PC-9 (cell line): ENCODE measurements at places on chromosomes 1 and 21.

- H3K4me1 ChIP-seq: peaks cover 11% of the 10 kb centered on the region
- H3K36me3 ChIP-seq: no peaks in the 10 kb centered on the region
- no peaks in the 10 kb centered on the region for H3K27me3 ChIP-seq
- H3K4me3 ChIP-seq: no peak overlapping the region
- DNase-seq: no peak
Observed at GRCh38 chr1:31661856-31662255, 17.2 kb upstream of the PEF1 start.

GRCh38 chr1:110360431-110360830 is 21.3 kb downstream of the RBM15 start:
- no peak overlapping the region for H3K4me3 ChIP-seq
- H3K4me1 ChIP-seq: peaks cover 20% of the 10 kb centered on the region
- no peak for DNase-seq
- no peak overlapping the region for H3K27ac ChIP-seq

DNA sequence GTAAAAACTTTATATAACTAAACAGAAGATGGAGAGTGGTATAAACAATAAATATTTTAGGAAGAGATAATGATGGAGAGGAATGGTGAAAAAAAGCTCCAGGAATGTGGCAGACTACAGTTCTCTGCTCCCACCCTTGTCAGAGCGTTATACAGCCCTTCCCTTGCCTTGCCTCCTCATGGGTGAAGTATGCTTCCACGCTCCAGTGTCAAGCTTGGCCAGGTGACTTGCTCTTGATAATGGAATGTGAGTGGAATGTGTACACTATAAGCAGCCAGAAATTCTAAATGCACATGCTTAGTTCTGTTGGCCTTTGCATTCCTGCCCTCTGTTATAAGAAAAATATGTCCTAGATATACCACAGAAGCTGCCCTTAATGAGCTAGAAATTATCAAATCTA is 24.7 kb upstream of the POGK start:
- no peak overlapping the region for H3K27ac ChIP-seq
- peaks cover 12% of the 10 kb centered on the region; the same call in 1 of the 2 replicates for H3K27me3 ChIP-seq
- DNase-seq: no peak
- no peaks in the 10 kb centered on the region for H3K36me3 ChIP-seq
- no peaks in the 10 kb centered on the region for H3K4me1 ChIP-seq

- no peaks in the 10 kb centered on the region for H3K4me1 ChIP-seq
- DNase-seq: no peak
- no peaks in the 10 kb centered on the region for H3K36me3 ChIP-seq
- H3K27me3 ChIP-seq: no peaks in the 10 kb centered on the region
Observed at GRCh38 chr1:72296501-72296900, 14.2 kb upstream of the NEGR1 start.

GRCh38 chr1:217494767-217495166 is 136.1 kb downstream of the GPATCH2 start:
- no peak overlapping the region for H3K4me3 ChIP-seq
- no peaks in the 10 kb centered on the region; the same call in 1 of the 2 replicates for H3K4me1 ChIP-seq
- DNase-seq: no peak
- H3K36me3 ChIP-seq: no peaks in the 10 kb centered on the region
- no peak overlapping the region for H3K27ac ChIP-seq
- H3K27me3 ChIP-seq: no peaks in the 10 kb centered on the region

GRCh38 chr1:233844692-233845091 is 59.8 kb upstream of the SLC35F3 start:
- no peak overlapping the region for H3K4me3 ChIP-seq
- H3K4me1 ChIP-seq: no peaks in the 10 kb centered on the region
- H3K27ac ChIP-seq: no peak overlapping the region
- no peak for DNase-seq

GRCh38 chr1:153495536-153495935 is 35.1 kb upstream of the S100A7 start:
- H3K4me3 ChIP-seq: no peak overlapping the region
- H3K36me3 ChIP-seq: no peaks in the 10 kb centered on the region
- H3K27ac ChIP-seq: no peak overlapping the region
- no peak for DNase-seq
- no peaks in the 10 kb centered on the region for H3K27me3 ChIP-seq
- peaks cover 16% of the 10 kb centered on the region for H3K4me1 ChIP-seq

DNA sequence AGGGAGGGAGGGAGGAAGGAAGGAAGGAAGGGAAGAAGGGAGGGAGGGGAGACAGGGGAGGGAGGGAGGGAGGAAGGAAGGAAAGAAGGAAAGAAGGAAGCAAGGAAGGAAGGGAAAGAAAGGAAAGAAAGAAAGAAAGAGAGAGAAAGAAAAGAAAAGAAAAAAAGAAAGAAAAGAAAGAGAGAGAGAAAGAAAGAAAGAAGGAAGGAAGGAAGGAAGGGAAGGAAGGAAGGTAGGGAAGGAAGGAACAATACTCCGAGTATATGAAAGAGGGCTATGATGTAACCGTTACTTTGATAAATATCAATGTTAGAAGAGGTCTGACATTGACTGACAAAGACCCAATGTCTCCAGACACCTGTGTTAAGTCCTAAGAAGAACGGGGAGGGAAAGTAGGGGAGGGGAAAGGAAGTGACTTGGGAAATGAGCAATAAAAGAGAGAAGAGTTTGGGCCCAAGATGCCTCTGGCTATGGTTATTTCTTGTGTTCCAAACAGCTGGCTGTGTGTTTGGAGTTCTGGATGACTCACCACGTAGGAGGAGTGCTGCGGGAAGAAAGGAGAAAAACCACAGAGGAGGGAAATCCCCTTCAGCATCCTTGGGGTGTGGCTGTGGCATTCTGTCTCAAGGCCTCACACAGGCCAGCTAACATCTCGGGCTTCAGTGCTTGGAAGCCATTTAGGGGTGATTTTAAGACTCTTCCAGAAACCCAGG is 37.0 kb upstream of the RXRG start:
- no peaks in the 10 kb centered on the region for H3K36me3 ChIP-seq
- peak; percentile 61 for DNase-seq
- no peaks in the 10 kb centered on the region for H3K27me3 ChIP-seq
- no peaks in the 10 kb centered on the region for H3K4me1 ChIP-seq
- no peak overlapping the region for H3K27ac ChIP-seq

DNA sequence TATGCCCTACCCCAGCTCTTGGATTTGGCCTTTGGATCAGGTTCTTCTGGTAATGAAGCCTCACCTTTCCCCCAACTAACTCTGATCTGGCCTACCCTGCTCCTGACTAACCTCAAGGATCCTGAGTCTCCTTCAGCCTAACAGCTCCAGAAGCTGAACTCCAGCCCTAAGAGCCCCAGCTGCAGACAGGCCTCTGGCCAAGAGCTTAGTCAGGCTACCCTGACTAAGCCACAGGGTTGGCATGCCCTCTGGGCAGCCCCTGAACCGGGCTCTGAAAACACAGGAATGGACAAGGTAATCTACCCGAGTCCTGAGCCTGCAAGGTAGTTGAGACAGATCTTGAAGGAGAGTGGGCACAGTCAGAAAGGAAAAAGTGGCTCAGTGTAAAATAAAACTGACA is 29.4 kb downstream of the COA7 start:
- no peak overlapping the region for H3K4me3 ChIP-seq
- peaks cover 14% of the 10 kb centered on the region for H3K4me1 ChIP-seq
- no peaks in the 10 kb centered on the region for H3K36me3 ChIP-seq
- no peak overlapping the region for H3K27ac ChIP-seq
- H3K27me3 ChIP-seq: no peaks in the 10 kb centered on the region
- peak; percentile 36 for DNase-seq
